ENCODE measurements at places on chromosomes 11 and 22. TPM values are rescaled to one million over a fixed set of nuclear protein-coding genes. Genes with fewer than 3 reads are reported as not detected.

Gene ARHGEF17
- total RNA-seq: 69.7 TPM

Gene PANX2
- total RNA-seq: 9.3 TPM

Gene ARHGAP42
- total RNA-seq: 22.6 TPM

Gene RIMBP3B
- 0.29 TPM for total RNA-seq

Gene VWCE
- total RNA-seq: 5.4 TPM

Gene KRTAP5-7
- total RNA-seq: not detected

Gene RAPSN
- 0.39 TPM for total RNA-seq

Gene MB
- total RNA-seq: 0.36 TPM

Gene YAP1
- total RNA-seq: 199 TPM

Gene INS
- 1,584 TPM for total RNA-seq

Gene TMA7B
- not detected for total RNA-seq

Gene POU2AF1
- 0.24 TPM for total RNA-seq

Gene MMP3
- total RNA-seq: not detected

Gene PIWIL4
- total RNA-seq: 11.6 TPM

Gene TRIM49
- not detected for total RNA-seq

Gene SPI1
- total RNA-seq: not detected

Gene MYBPC3
- total RNA-seq: 1.8 TPM

Gene PKDREJ
- total RNA-seq: 0.05 TPM

Gene PARVA
- total RNA-seq: 32.3 TPM

Measured in type B pancreatic cell (in vitro differentiated cells).